ENCODE measurements at places on chromosomes 4 and X.

- no peak for DNase-seq
Measured at GRCh38 chr4:187218705-187219245, 495.1 kb upstream of the FAT1 start.

- no peak for DNase-seq
Measured at GRCh38 chr4:107966903-107967302, 22.8 kb upstream of the HADH start.

DNA sequence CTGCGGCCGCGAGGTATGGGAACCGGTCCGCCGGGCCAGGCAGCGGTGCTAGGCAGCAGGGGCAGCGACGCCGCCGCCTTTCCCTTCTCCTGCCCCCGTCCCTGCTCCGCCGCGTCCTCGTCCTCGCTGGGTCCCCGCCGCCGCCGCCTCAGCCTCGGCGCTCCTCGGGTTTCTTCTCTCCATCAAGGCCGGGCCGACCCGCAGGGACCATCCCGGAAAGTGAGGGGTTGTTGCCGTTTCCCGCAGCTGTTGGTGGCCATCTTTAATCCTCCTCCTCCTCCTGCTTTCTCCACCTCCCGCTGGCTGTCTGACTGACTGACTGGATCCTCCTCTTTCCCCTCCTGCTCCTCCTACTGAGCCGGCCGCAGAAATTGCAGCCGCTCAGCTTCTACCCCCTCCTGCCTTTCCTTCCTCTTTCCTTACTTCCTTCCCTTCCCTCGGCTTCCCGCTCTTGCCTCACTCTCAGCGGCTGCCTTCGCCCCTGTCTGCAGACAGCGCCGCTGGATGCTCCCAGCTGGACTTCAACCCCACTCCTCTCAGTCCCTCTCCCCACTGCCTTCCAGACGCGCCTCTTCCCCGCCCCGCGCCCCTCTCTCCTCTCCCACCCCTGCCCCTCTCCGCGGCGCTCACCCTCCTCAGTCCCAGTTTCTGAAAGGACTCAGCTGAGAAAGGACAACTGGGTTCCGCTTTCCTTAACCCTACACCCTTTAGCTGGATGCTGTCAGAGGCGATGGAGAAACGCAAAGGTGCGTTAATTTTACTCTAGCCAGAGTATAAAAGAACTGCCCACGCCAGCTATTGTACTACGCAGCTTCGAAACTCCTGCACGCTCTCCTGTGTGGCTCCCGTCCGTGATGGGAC, at the start of gene WDFY3:
TSS of gene WDFY3 (minus strand) at position 309 of the 861 bp plus-strand sequence. CDS start 106,099 bp downstream, outside the sequence.
- no peak for DNase-seq

DNA sequence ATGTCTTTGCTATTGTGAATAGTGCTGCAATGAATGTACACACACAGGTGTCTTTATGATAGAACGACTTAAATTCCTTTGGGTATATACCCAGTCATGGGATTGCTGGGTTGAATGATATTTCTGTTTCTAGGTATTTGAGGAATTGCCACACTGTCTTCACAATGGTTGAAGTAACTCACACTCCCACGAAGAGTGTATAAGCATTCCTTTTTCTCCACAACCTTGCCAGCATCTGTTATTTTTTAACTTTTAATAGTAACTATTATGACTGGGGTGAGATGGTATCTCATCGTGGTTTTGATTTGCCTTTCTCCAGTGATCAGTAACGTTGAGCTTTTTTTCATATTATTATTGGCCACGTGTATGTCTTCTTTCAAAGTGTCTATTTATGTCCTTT, 17.6 kb upstream of the DCUN1D4 start:
- no peak for DNase-seq

GRCh38 chrX:2708592-2709188, 17.6 kb downstream of the CD99 start:
- DNase-seq = no peak

GRCh38 chr4:121308328-121308663, 72.5 kb downstream of the QRFPR start:
- DNase-seq = no peak

DNA sequence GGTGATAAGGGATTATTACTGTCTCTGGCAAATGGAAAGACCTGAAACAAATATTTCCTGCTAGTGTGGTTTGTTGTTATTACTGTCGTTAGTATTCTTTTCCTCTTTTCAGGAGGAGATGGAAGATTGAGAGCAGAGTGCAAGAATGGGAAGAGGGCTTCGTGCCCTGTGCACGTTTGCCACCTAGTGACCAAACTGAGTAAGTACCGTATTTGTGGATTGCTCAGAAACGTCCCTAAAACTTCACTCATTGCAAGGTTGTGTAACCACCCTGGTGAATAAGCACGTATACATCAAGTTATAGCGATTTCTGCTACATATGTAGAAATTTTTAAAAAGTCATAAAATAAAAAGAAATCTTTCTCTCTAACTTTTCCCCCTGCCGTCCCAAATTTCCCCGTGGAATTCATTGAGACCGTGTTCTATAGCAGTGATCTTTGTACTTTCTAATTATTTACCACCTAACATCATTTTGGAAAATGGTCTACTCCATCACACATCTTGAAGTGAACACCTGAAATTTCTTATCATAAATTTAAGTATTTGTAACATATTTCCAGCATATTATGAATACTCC, 24.3 kb downstream of the LINC00632 start:
- no peak for DNase-seq

DNA sequence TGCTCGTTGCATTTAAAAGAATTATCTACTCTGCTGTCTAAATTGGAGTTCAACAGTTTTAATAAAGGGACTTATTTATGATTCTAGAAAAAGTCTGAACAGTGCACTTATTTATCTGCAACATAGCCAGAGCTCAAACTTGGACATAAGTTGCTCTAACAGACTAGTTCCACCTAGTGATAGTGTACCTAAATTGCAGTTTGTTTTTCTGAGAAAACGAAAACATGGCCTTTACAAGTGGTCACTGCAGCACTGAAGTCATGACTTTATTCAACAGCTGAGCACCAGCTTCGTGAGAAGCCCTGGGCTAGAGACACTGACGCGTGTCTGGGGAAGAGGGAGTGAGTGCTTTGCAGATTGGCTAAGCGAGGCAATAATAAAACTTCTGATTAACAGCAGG, 77.3 kb upstream of the IGSF1 start:
- no peak for DNase-seq
